ENCODE measurements at places on chromosomes 16 and 17.

DNA sequence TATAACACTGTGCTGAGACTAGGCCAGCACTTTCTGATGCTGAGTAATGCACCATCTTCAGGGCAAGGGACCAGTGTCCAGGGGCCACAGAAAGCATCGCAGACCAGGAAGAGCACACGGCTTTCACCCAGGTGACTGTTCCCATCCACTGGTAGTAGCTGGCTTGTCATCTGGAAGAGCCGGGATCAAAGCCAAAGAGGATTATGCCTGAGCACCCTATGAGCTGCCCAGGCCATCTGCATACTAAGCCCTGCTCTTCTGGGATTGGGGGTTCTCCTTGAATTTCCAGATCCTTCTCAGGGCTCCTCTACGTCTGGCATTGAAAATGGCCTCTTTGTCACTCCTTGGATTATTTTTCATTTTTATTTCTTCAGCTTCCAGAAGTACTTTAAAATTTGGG, 140.7 kb downstream of the IRX3 start:
- DNase-seq: no peak

DNA sequence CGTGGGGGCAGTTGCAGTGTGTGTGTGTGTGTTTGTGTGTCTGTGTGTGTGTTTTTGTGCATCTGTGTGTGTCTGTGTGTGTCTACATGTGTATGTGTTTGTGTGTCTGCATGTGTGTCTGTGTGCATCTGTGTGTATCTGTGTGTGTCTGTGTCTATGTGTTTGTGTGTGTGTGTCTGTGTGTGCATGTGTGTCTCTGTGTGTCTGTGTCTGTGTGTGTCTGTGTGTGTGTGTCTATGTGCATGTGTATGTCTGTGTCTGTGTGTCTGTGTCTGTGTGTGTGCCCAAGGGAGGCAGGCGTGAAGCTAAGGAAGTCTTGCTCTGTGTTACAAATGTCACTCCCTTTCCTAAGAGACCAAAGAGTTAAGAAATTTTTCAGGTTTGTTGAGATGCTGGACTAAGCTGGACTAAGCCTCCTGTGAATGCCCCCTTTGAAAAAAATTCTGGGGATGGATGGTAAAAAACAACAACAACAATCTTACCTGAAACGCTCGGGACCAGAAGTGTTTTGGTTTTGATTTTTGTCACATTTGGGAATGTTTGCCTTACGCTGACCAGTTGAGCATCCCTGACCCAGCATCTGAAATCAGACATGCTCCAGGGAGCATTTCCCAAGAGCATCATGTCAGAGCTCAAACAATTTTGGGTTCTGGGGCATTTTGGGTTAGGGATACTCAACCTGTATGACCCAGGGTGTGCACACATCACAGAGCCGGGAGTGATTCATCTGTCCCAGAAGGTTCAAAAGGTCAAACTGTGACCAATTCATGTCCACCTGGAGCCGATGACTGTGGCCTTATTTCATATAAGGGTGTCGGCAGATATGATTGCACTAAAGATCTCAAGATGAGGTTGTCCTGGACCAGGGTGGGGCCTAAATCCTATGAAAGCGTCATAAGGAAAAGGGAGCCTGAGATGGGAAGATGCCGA, 48.6 kb upstream of the ZNF469 start:
- DNase-seq: no peak

GRCh38 chr16:78705694-78706093, 606.2 kb downstream of the WWOX start:
- peak; percentile 45 for DNase-seq

- no peak for DNase-seq
Observed at GRCh38 chr17:1147664-1148063, 32.1 kb downstream of the ABR start.

- DNase-seq: no peak
Observed at GRCh38 chr16:15836074-15836473, 20.8 kb downstream of the MYH11 start.

DNA sequence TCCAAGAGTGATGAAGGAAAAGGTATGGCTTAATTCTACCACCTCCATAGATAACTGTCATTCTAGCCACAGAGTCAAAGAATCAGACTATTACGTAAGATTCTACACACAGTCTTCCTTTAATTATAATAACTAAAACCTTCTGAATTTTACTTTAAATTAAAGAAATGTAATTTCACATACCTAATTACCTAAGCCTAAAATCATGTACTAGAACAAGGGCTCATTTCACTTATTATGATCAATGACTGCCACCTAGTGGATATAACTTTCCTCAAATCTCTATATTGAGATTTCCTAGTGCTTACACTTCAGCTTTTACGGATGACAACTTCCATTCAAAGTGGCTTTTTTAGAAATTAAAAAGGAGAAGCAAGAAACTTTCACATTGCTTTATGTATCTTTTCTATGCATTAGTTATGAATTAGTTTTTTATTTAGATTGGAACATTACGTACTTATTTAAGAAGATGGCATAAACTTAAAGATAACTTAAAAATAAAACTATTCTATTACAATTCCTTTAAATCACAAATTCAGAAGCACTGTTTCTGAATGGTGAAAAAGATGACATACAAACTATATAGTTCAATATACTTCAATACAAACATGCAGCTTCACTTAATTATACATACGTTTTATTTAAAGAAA, 18.2 kb upstream of the ABCA10 start:
- no peak for DNase-seq

DNA sequence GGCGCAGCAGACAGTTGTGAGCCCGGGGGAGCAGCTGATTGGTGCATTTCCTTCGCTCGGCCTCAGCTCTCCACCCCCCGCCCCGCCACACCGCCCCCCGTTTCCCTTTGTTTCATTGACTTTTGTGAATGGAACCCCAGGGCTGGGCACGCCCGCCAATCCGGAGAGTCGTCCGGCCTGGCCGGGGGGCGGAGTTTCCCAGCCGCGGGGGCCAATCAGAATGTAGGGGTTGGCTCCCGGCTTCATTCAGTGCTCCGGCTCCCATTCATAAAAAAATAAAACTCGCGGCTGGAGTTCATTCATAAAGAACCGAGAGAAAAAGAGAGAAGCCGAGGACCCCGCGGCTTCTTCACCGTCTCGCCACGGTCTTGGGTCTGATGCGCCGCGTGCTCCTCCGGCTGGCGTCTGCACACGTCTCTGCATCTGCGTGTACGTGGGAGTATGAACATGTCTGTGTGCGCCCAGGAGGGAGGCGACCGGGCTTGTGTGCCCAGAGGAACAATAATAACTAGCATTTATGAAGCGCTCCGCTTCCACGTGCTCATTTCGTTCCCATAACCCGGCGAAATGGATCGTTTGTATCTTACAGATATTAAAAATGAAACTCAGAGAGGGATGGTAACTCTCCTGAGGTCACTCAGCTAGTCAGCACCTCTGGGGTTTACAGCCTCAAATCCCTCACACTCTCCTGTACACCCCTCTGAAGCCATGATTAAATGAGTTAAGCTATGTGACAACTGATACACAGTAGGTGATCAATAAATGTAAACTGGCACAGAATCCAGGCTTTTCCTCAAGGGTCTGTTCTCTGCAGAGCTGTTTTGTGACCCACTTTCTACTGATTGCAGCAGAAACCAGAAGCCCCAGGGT, at the start of gene ETV4:
Gene ETV4 (minus strand): TSS at position 22 of the 870 bp plus-strand sequence. CDS start 723 bp downstream, outside the sequence.
- DNase-seq: peak; percentile 93

DNA sequence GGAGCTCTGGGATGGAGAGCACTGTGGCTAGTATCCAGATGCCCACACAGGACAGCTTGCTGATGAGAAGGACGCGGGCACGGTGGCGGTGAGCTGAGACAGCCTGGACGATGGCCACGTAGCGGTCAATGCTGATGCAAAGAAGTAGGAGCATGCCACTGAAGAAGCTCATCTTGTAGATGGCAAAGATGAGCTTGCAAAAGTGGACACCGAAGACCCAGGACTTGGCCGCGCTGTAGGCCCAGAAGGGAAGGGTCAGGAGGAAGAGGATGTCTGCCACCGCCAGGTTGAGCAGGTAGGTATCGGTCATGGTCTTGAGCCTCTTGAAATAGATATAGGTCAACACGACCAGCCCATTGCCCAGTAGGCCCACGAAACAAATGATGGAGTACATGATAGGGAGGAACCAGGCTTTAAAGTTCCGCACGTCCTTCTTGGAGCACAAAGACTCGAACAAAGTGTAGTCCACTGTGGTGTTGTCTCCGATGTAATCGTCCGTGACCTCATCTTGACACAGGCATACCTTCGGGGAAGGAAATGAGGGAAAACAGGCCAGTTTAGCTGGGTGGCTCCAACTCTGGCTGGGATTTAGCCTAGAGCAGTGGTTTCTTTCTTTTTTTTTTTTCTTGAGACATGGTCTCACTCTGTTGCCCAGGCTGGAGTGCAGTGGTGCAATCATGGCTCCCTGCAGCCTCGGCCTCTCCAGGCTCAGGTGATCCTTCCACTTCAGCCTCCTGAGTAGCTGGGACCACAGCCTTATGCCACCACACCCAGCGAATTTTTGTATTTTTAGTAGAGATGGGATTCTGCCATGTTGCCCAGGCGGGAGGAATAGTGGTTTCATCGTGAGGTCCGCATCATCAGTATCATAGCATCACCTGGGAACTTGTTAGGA, 9.7 kb downstream of the CCR7 start:
- peak; percentile 1 for DNase-seq

GRCh38 chr16:72860726-72861562, 187.0 kb downstream of the ZFHX3 start:
- DNase-seq: no peak

DNA sequence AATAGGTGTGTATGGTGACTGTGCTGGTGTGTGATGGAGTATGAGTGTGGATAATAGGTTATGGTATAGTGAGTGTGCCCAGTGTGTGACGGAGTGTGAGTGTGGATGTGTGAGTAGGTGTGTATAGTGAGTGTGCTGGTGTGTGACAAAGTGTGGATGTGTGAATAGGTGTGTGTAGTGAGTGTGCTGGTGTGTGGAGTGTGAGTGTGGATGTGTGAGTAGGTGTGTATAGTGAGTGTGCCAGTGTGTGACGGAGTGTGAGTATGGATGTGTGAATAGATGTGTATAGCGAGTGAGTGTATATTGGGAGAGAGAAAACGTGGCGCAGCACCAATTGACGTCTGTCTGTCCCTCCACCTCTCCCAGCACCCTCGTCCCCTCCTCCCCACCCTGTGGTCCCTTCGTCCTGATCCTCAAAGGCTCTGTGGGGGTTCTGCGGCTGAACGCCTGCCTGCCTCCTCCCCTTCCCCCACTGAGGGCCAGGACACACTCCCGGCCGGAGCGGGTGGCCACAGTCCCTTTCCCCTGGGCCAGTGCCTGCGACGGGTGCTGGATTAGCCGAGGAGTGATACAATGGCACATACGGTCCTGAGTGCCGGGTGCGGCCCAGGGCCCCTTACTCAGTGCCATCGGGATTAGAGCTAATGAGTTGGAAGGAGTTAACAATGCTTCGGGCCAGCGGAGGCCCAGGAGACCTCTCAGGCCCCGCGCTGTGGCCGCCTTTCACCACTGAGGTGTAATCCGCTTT, 160.0 kb downstream of the MRM1 start:
- no peak for DNase-seq

DNA sequence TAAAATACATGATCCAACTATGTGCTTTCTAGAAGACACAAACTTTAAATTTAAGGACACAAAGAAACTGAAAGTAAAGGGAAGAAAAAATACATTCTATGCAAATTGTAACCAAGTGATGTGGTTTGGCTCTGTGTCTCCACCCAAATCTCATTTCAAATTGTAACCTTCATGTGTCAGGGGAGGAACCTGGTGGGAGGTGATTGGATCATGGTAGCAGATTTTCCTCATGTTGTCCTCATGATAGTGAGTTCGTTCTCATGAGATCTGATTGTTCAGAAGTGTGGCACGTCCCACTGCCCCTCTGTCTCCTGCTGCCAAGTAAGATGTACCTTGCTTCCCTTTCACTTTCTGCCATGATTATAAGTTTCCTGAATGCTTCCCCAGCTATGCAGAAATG, 15.0 kb downstream of the OR1A1 start:
- DNase-seq: no peak

DNA sequence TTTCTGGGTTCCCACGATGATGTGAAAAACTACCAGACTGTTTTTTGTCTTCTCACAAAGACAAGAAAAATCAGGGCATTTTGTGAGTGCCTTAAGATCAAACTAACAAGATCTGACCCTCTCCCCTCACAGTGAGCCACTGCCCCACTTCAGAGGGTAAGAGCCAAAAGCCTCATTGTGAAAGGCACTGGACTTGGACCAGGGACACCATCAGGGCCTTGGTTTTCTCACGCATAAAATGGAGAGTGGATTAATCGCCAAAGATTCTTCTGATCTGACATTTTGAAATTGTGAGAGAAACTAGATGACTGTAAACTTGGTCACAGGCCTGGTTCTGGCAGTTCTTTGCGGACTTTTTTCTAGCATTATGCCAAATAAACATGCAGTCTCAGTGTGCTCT, 21.0 kb upstream of the ENDOV start:
- no peak for DNase-seq

- DNase-seq: no peak
Observed at GRCh38 chr16:81170824-81171223, 67.7 kb upstream of the BCO1 start.

DNA sequence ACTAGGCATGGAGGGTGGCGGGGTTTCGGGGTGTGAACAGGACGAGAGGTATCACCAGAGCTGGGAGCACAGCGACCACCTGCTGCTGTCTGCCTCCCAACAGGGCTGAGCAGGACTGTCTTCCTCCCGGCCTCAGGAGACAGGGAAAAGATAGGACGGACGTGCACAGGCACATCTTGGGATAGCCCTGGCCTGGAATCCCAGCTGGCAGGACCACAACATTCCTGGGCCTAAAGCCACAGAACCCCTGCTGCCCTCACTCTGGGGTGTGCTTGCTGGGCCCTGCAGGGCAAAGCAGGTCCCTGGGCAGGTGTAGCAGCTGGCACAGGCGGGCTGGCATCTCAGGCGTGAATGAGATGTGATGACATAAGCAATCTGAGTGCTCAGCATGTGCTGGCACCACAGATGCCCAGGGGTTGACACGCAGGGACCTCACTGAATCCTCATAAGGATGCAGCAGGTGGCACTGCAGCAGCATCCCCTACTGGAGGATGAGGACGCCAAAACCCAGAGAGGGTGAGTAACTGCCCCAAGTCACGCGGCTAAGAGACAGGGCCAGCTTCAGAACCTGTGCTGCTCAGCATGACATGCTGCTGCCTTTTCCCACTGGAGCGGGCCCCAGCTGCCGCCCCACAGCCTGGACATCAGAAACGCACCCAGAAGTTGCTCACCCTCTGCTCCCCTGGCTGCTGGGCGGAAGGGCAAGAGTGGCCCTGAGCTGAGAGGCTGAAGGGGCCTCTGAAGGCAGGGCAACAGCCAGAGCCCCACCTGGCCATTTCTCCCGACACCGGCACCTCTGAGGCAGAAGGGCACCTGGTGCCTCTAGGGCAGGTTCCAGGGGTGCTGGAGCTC, 7.1 kb downstream of the CORO7 start:
- no peak for DNase-seq

- no peak for DNase-seq
Observed at GRCh38 chr17:57714665-57715180, 30.4 kb downstream of the CCDC182 start.

GRCh38 chr17:79749958-79750357, 19.2 kb downstream of the ENPP7 start:
- DNase-seq: no peak

GRCh38 chr16:64165368-64165767, 956.5 kb downstream of the CDH11 start:
- DNase-seq: no peak

- peak; percentile 84 for DNase-seq
Observed at GRCh38 chr17:77247048-77247541, 106.3 kb downstream of the SEC14L1 start.

- DNase-seq: no peak
Observed at GRCh38 chr17:83037874-83038165, 41.6 kb upstream of the METRNL start.

- DNase-seq: no peak
Observed at GRCh38 chr17:32854832-32855389, 22.0 kb downstream of the MYO1D start.

- no peak for DNase-seq
Observed at GRCh38 chr16:71610447-71610846, 15.5 kb upstream of the MARVELD3 start.

Data from stimulated activated CD4-positive, alpha-beta T cell treated with anti-CD3 and anti-CD28 coated beads, Interleukin-1b, Interleukin-23, amount 100 ng/mL, for 48 hours (primary cell).